HS-27A (cell line): ENCODE measurements at places on chromosomes 1 and 21.
A peak's percentile ranks its signal among the peaks of the same experiment; 100 is the strongest.

DNA sequence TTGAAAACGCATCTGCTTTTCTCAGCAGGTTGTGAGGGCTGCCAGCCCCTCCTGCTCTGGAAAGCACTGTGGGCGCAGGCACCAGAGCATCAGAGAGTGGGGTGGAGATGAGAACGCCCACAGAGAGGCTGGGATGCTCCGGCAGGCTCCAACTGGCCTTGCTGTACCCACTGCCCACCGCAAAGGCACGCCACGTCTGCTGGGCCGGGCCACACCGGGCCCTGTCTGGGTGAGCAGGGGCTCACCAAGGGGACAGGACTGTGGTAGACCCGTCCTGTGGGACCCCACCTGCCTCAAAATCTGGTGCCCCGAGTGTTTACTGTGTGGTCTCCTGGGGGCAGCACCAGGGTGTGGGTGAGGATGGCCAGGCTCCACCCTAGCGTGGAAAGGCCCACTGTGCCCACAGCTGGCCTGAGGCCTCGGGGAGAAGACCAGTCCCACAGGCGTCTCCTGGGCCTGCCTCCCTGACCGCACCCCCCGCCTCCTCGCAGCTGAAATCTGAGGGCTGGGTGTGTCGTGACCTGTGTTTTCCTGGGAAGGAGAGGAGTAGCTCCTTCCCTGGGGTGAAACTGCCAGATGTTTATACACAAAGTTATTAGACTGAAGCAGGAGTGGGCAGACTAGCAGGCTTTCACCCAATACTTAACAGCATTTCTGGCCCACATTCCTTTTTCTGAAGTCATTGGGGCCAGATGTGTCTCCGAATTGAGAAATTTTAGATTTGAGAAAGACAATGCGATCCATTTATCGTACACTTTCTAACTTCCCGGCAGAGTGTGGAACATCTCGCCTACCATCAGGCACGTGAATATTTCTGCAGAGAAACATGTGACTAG is 53.8 kb downstream of the STUM start:
- DNase-seq = no peak

DNA sequence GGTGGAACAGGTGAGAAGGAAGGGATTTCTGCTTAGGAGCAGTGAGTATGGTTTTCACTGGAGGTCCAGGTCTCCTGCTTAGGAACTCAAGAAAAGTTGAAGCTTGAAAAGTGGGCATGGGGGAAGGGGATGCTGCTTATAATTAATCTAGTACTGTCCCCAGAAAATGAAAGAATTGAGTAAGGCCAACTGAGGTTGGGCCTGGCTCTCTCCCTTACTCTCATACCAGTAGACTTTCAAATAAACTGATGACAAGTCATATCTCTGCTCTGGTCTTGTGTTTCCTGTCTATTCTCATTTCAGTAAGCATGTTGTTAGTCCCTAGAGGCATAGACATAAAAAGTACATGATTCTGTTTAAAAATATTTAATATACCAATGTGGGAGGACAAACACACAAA is 26.4 kb downstream of the CD48 start:
- no peak for DNase-seq

DNA sequence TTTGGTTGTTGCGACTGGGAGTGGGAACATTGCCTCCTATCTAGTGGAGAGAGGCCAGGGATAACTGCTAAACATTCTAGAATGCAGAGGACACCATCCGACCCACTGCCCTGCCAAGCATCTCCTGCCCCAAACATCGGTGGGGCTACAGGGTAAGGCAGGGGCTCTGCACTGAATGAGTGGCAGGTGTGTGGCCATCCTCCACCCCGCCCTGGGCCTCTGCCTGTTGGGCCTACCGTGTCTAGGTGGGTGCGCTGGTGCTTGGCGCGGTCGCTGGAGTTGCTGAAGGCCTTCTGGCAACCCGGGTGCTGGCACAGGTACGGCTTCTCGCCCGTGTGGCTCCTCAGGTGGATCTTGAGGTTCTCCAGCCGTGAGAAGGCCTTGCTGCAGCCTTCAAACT is 70.4 kb downstream of the DMRTB1 start:
- no peak for DNase-seq

DNA sequence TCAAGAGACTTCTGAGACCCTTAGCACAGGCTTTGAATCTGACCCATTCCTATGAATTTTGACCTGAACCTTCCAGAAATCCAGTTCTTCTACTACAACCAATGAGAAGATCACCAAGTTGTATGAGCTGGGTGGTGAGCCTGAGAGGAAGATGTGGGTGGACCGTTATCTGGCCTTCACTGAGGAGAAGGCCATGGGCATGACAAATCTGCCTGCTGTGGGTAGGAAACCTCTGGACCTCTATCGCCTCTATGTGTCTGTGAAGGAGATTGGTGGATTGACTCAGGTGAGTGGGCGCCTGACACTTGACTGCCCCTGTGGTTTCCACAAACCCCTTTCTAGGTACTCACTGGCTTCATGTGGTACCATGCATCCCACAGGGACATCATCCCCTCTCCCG is 20.0 kb upstream of the PIGV start:
- no peak for DNase-seq

DNA sequence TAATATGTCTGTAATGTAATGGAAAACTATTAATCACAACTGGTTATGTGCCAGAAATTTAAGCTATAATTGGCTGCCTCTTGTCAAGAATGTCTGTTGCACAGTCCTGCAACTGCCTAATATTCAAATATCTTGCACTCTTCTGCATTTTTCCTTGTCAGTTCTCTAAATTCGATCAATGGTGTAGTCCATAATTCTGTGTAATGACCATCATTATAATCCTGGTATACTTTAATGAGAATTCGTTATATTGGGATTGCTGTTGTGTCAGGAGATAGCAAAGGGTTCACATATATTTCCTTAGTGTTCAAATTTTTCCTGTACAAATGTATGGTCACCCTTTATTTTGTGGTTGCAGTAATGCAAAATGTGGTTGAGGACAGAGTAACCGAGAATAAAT is 4.8 kb downstream of the NTNG1 start:
- DNase-seq = no peak

DNA sequence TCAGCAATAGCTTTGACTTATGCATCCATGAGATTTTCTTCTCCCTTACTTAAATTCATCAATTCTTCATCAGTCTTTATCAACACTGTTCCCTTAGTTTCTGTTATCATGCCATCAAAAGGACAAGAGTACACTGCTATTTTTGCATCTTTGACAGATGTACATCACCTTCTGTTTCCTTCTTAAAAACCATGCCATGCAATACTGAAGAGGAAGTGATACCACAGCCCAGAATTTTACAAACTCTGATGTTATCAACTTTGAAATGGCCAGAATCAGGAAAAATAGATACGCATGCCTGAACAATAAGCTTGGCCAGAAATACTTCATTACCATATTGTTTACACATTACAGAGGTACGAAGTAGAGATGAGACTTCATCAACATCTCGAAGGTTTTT is 21.1 kb downstream of the FMO5 start:
- no peak for DNase-seq

- DNase-seq = no peak
These were observed 485 bp downstream of the SIPA1L2 start for GRCh38 chr1:232629250-232630046.

DNA sequence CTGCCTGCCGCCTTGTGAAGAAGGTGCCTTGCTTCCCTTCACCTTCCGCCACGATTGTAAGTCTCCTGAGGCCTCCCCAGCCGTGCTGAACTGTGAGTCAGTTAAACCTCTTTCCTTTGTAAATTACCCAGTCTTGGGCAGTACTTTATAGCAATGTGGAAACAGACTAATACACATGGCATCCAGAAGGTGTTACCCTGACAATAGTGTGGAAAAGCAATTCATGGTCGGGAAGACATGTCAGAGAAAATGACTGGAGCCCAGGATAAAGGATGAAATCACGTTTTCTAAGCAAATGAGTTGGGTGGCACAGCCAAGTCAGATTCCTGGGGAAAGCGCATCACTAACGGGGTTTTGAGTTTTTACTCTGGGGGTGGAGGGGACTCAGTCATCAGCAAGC is 76.4 kb downstream of the HLCS start:
- DNase-seq = no peak

DNA sequence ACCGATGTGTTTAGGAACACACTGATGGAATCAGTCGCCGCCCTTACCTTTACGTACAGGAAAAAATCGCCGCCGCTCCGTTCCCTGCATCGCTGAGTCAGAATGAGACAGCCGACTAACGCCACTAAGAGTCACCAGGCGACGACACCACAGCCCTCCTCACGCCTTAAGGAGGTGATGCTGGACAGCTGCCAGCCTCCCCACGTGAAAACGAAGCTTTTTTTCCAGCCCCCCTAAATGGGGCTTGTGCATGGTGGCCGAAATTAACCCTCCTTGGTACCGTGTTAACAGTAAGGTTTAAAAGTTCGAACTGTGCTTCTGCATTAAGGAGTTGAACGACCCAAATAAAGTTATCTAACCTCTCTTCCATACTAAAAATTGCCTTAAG is 511 bp downstream of the DNTTIP2 start:
- peak; percentile 5 for DNase-seq

DNA sequence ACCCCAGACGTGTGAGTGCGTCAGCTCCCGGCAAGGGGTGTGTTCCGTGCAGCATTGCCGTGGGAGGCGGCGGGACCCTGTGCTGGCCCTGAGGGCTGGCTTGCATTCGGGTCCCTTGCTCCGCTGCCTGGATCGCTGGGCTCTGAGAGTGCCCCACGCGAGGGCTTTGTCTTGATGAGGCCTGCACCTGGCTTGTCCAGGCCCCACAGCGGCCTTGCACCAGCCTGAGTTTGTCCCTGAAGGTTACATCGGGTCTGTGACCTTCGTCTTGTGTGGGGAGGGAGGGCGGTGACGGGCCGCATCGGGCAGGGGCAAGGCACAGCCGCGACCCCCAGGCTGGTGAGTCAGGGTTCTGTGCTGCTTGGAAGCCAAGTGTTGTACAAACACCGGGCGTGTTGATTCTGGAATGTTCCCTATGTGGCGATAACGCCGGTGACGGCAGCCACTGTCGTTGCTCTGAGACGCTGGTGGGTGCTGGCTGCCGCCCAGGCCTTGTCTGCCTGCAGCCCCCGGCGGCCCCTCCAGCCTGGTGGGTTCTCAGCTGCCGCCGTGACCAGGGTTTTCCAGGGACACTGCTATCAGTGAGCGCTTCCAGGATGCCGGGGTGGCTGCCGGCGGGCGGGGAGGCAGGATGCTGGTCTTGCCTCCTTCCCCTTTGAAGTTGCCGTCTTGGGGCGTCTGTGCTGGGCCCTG is 42.9 kb downstream of the SLX9 start:
- DNase-seq = no peak

GRCh38 chr1:62335656-62336055 is 16.4 kb upstream of the KANK4 start:
- no peak for DNase-seq

DNA sequence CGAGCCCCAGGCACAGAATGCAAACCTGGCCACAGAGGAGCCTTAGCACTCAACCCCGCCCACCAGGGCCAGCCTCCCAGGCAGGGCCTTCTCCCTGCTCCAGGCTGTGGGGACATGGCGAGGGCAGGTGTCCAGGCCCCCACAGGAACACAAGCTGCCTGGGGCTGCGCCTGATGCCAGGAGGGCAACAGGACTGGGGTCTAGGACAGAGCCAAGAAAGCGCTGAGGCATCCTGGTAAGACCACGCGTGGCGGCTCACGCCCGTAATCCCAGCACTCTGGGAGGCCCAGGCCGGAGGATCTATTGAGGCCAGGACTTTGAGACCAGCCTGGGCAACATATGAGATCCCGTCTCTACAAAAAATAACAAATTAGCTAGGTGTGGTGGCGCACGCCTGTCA is 59.1 kb downstream of the MEGF6 start:
- no peak for DNase-seq

DNA sequence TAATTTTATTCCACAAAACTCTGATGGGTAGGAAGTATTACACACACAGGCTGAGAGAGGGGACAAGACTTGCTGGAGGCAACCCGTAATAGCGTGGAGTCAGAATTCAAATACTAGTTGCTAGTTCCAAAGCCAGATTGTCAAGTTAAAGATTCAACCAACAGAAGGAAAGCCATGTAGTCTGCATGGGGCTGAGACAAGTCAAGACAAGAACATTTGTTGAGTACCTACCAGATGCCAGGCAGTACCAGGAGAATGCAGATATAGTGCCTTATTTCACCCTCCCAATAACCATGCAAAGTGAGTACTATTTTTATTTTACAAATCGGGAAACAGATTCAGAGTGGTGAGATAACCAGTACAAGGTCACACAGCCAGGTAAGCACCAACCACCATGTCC is 110.4 kb upstream of the SPATA6 start:
- DNase-seq = no peak

DNA sequence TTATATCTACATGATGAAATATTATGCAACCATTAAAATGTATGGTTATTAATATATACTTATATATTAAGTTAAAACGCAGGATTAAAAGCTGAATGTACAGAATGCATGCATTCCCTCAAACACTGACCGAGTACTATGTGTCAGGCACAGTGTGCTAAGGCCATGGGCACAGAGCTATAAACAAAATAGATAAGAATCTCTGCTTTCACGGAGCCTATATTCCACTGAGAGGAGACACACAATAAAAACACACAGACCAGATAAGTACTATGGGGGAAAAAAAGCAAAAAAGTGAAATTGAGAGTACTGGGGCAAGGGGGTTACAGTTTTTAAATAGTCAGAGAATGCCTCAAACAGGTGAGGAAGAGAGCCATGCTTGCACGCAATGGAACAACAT is 62.7 kb downstream of the GPATCH2 start:
- DNase-seq = no peak

- DNase-seq = no peak
These were observed 440.8 kb downstream of the NPHP4 start for GRCh38 chr1:5551274-5551975.

- no peak for DNase-seq
These were observed 6.2 kb upstream of the MAPKAPK2 start for GRCh38 chr1:206678490-206678889.

GRCh38 chr1:11026052-11026451 is 13.6 kb downstream of the TARDBP start:
- no peak for DNase-seq

DNA sequence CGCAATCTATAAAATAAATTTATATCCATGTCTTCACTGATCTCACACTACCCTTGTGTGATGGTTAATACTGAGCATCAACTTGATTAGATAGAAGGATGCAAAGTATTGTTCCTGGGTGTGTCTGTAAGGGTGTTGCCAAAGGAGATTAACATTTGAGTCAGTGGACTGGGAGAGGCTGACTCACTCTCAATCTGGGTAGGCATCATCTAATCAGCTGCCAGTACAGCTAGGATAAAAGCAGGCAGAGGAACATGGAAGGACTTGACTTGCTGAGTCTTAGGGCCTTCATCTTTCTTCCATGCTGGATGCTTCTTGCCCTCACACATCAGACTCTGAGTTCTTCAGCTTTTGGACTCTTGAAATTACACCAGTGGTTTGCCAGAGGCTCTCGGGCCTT is 615.4 kb downstream of the AGBL4 start:
- DNase-seq = no peak
